ENCODE measurements at places on chromosomes 3 and 15.

DNA sequence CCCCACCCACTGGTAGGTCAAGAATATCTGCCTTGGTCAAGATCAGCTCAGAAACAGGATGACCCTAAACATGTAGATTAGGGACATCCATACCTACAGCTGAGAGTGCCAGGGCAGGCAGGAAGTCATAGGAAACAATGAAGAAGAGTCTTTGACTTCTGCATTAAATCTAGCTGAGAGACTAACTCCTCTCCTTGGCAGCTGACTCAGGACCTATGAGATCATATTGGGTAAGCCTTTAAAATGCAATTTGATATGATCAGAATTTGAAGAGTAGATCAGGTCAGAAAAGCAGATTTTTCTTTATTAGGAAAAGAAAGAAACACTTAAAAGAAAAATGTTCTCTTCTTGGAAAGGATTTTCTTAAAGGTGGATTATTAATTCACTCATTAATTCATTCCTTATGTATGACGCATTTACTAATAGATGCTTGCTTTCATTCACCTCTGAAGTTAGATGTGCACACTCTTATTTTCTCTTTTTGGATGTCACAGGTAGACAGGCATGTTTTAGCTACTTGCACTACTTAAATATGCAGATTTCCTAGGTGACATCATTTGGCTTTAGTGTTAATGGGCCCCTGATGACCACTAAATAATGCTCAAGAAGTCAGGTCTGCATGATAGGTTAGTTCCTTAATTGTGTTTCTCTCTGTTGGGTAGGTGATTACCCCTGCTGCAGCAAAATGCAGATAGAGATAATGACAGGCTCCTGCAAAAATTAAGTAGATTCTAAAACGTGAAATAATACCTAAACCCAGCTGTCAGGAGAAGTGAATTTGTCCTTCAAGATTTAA is 35.7 kb upstream of the GSK3B start:
- DNase-seq, result no peak

- DNase-seq, result no peak
These were observed 14.5 kb downstream of the SEMA3G start for GRCh38 chr3:52430416-52430810.

- peak; percentile 2 for DNase-seq
These were observed 38.5 kb downstream of the MYO5C start for GRCh38 chr15:52256930-52257733.

GRCh38 chr3:134002306-134002705 is 27.4 kb downstream of the SLCO2A1 start:
- no peak for DNase-seq

GRCh38 chr3:34038131-34038530 is 239.7 kb downstream of the PDCD6IP start:
- no peak for DNase-seq

DNA sequence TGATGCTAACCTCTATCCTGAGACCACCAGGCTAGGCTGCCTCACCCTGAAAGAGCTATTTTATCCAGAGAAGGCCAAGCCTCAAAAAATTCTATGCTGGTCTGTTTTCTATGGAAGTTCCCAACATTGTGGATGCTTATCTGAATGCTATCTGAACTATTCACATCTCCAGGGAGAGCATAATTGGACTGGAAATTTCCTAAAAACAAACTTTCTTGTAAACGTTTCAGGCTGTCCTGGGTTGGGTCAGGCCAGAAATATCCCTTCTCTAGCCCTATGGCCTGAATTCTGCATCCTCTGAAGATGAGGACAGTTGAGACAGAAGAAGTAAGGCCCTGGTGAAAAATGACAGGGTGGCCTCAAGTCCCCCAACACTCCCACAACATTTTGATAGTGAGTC is 706.4 kb upstream of the NR2F2 start:
- DNase-seq, result no peak

GRCh38 chr3:72533591-72534473 is 314.4 kb downstream of the SHQ1 start:
- DNase-seq, result no peak

DNA sequence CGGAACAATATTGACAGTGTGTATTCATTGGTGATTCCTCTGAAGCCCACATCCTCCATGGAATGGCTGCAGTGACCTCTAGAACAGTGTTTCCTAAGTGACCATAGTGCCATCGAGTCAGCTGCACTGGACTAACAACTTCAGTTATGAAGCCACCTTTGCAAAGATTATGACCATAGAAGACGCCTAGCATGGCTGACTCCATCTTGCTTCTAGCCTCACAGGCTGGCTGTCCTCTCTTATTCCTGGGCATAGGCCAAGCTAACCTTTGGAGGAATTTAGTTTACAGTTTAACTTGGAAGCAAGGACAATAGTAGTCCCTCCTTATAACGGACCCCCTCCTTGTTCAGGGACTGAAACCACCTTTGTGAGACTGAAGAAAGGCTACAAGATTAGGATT is 37.3 kb upstream of the OSBPL11 start:
- DNase-seq, result no peak

DNA sequence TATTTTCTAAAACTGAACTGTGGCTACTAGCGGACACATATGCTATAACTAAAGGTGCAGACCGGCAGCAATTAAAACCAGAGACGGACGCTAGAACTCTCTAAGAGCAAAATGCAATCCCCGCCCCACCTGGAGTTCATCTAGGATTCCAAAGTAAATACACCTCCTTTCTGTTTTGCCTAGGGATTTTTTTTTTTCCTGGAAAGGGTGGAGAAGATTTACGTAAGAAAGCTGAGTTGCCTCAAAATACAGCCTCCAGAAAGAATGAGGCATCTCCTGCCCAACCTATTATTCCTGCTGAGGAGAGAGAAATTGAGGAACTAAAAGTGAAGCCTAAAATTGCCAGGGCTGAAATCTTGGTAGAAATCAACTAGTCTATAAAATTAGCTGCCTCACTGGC is 150.2 kb downstream of the TP63 start:
- DNase-seq, result no peak

GRCh38 chr3:123653221-123653682 is 68.4 kb upstream of the HACD2 start:
- peak; percentile 92 for DNase-seq

GRCh38 chr3:19662486-19662885 is 271.5 kb downstream of the EFHB start:
- DNase-seq, result no peak

GRCh38 chr3:151227266-151227806 is 24.3 kb upstream of the GPR171 start:
- DNase-seq, result no peak

DNA sequence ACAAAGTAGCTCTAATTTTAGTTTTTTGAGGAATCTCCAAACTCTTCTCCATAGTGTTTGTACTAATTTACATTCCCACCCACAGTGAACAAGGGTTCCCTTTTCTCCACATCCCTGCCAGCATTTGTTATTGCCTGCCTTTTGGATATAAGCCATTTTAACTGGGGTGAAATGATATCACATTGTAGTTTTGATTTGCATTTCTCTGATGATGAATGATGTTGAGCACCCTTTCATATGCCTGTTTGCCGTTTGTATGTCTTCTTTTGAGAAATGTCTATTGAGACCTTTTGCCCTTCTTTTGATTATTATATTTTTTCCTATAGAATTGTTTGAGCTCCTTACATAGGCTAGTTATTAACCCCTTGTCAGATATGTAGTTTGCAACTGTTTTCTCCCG is 239.9 kb upstream of the TPM1 start:
- DNase-seq, result no peak

GRCh38 chr15:63436872-63437375 is 55.3 kb upstream of the CA12 start:
- DNase-seq, result peak; percentile 49

DNA sequence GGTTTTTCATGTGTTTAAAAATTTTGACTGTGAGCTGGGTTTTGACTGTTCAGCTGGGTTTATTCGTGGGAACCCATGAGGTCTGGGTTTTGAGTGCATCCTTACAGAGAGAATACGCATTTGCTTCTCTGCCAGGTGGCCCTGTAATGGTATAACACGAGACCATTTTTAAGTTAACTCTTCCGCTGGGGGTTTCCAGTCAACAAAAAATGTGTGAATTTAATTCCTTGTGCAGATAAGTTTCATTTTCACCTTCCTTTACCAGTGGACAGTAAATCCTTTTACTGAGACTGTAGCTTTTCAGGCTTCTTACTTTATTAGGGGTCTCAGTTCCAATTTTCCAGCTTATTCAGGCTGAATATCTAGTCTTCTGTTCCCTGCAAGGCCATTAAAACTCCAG is 149.6 kb downstream of the OPA1 start:
- no peak for DNase-seq

DNA sequence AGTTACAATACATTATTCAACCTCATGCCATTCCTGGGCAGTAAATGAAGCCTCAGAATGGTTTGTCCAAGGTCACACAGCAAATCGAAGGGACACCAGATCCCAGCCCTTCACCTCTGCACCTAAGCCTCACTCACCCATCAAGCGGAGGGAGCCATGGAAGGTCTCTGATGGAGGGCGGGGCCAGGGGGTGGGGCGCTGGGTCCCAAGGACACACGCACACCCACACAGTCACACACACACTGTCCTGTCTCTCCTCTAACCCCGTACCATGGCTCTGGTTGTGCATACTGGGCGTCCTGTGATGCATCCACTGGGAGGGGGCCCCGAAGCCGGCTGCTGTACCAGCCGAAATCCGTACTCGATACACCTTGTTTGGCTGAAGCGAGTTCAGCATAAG is 15.3 kb upstream of the IGDCC3 start:
- DNase-seq, result no peak

DNA sequence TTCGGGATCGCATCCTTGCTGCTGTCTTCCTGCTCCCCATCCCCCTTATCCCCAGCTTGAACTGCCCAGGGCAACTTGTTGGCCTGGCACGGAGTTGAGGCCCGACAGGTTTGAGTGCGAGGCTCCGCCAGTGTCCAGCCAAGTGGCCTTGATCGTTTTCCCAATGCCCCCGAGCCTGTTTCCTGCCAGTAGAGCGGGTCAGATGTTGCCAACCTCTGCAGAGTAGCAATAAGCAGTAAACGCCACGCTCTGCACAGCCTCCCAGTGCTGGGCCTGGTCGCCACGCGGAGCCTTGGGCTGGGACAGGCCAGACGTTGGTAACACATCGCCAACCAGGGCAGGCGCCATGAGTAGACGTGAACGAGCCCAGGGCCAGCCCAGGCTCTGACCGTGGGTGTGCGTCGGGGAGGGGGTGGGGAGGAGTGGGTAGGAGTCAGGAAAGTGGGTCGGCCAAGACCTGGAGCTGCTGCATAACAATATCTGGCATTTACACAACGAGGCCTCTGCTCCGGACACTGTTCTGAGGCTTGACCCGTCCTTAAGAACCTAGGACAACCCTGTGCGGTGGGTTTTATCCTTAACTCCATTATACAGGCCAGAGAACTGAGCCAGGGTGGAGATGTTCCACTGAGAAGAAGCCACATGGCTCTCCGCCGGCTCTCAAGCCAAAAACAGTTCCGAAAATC is 444 bp upstream of the ABHD14A start:
- no peak for DNase-seq

DNA sequence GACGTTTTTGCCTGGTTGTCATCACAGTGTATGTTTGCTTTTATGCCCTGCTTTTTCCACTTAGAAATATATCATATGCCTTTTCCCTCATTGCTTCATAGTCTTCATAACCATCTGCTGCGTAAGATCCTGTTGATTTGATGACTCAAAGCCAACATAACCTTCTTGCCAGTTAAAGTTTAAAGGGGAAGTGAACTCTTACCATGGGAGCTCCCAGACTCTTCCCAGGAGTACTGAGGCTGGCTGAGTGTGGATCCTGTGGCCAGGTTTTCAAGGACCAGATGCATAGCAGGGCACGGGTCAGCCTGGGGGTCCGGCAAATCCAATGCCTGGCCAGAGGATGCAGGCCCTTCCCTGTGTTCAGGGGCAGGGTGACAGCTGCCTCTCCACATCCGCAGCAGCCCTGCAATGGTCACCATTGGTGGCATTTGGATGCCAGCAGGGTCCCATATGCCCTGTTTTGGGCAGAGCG is 42.0 kb upstream of the SACM1L start:
- DNase-seq, result peak; percentile 5

DNA sequence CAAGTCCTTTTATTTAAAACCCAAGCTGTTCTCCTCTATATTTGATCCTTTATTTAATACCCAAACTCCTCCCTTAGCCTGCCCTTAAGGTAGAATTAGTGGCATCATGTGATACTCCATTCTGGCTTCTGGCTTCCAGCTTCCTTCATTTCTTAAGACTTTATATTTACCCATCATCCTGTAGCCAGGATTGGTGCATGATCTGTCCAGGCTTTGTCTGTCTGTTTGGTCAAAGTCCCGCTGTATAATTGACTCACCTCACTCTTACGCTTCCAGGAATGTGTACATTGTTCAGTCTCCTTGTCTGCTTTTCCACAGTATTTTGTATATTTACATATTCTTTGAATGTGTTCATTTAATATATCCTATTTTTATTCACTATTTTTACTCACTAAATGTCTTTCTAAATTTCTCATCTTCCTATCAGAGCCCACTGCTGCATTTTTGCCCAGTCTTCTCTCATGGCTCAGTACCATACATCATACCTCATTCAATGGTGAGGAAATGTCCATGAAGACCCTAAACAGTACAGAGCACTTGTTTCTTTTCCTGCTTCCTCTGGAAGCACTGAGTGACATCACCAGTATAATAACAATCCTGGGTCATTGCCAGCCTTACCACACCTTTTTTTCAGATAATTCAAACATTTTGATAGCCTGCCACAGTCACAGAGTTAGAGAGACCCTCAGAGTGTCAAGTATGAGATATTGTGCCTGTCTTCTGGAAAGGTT is 31.5 kb downstream of the TMEM108 start:
- DNase-seq, result no peak

- DNase-seq, result no peak
These were observed 289.8 kb upstream of the ROPN1 start for GRCh38 chr3:124281453-124282316.

DNA sequence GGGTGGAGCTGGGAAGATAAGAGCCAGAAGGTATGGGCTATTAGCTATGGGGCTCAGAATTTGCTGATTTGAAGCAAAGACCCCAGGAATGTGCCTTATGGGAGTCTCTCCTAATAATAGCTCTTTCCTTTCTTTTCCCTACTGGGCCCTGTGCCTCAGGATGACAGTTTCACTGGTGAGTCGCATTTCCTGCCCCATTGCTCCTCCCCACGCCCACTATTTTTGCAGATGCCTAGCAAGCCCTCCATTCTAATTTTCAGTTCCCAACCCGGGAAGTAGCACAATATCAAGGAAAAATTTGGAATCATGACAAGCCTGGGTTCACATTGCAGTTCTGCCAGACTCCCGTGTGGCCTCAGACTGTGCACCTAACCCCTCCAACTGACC is 583 bp downstream of the IL17RE start:
- DNase-seq, result no peak

GRCh38 chr15:61736790-61737189 is 323.5 kb downstream of the VPS13C start:
- no peak for DNase-seq

DNA sequence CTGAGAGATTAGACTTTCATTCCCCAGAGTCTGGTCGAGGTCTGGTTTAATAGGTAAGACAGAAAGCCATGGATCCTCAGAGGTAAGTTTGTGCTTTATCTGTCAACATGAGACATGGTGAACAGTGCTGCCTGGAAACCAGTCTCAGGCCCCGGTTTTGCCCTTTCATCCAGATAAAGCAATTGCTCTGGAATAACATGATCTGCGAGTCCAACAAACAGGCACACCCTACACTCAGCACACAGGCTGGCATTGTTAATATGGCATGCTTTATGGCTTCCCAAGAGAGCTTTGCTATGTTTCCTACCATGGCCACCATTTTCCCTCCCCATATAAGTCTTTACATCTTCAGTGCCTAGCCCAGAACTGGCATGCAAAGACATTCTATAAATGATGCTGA is 30.1 kb upstream of the MNS1 start:
- no peak for DNase-seq
